ENCODE measurements at places on chromosomes 5 and 9. TPM values are rescaled to one million over a fixed set of nuclear protein-coding genes. Genes with fewer than 3 reads are reported as not detected.

Gene IQGAP2
- total RNA-seq: 17.2 TPM

GRCh38 chr5:126674145-126674544 is 73.4 kb downstream of the PHAX start:
- no peaks in the 10 kb centered on the region for H3K36me3 ChIP-seq
- no peak overlapping the region for H3K27ac ChIP-seq
- peaks cover 11% of the 10 kb centered on the region for H3K4me1 ChIP-seq
- DNase-seq: no peak

Gene DBH
- not detected for total RNA-seq

DNA sequence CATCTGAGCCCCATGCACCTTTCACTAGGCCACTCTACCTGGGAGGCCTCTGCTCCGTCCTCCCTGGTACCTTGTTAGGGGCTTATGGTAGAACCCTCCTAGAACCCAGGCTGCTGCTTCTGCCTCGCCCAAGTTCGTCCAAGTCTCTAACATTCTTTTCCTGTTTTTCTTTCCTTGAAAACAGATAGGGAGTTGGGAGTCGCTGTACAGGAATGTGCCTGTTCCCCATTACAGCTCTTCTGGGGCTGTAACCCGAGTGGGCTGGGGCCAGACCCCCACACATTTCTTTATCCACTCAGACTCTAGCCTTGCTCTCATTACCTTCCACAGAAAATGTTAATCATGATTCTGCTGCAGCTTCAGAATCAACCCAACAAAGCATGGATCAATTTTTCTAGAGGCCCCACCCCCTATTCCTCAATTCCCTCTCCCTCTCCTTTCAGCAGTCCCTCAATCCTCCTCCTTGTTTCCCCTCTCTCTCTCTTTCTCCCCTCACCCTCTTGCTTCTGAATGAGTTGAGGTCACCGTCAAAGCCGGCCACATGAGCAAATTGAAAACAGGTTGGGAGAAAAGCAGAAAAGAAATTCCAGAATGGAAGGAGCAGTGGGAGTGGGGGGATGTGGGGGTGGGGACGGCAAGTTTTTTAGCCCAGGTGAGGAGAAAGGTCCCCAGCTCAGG is 193.8 kb upstream of the TRIM32 start:
- H3K27me3 ChIP-seq: no peaks in the 10 kb centered on the region
- no peak for DNase-seq
- H3K36me3 ChIP-seq: no peaks in the 10 kb centered on the region
- H3K4me1 ChIP-seq: peaks cover 5% of the 10 kb centered on the region
- H3K4me3 ChIP-seq: no peak overlapping the region

Gene STXBP1
- total RNA-seq: 23.4 TPM
